NCI-H446 treated with DMSO at 0.1 percent for 48 hours (cell line): ENCODE measurements at places on chromosomes 4 and X.

DNA sequence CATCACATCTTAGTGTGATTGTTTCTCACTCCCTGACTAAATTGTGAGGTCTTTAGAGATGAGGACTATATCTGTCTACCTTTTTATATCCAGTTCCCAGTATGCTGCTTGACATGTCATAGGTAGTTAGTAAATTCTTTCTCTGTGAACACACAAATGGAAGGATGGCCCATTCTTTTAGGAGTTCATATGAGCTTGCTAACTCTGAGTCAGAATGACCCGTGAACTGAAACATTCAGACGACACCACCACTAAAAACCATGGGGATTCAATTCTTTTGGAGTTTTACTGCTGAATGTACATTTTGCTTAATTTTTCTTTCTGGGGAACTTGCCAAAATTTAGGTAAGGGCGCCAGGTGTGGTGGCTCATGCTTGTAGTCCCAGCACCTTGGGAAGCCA, 13.9 kb downstream of the OFD1 start:
- no peak for DNase-seq

DNA sequence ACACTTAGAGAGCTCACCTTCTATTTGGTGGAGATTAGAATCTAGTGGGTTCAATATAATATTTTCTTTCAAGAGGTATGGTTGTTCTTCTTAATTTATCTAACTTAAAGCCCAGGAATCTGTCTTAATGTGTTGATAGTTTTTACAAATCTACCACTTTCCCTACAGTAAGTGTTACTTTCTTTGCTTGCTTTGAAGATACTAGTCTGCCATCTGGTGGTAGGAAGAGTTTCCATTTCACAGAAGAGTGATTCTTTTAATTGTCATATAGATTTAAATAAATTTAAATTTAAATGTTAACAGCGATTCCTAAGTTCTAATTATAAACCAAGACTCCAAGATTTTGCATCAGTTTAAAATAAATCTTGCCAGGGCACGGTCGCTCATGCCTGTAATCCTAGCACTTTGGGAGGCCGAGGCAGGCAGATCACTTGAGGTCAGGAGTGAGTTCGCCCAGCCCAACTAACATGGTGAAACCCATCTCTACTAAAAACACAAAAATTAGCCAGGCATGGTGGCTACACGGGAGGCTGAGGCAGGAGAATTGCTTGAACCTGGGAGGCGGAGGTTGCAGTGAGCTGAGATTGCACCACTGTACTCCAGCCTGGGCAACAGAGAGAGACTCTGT, 43.5 kb downstream of the NUDT9 start:
- DNase-seq: peak; percentile 17

DNA sequence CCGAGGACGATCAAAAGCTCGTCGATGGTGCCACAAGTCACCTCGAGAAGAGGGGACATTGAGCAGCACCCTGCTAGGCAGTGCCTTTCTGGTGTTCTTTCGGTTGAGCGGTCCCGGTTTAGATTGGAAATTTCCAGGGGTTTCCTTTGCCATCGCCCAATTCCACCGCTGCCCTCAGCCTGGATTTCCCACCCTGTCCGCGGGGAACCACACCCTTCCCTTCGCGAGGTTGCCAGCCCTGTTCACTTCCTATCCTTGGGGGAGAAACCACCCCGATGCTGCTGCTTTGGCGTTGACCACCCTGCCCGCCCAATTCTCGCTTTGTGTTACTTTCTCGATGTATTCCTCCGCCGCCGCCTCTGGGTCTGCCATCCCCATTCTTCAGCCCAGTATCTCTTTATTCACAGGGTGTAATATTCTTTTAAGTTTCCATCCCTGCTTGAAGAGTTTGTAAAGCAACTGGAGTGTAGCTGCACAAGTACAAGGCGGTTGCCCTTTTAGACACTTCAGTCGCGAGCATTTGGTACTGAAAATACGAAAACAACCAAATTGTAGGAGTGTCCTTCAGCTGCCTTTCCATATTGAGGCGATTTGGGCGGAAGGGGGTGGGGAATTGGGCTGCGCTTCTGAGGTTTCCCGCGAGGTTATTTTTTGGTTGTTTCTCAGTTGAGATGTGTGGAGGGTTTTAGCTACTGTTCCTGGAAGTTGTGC, 1.1 kb downstream of the OGT start:
- DNase-seq: peak; percentile 22

GRCh38 chr4:137825505-137825904, 293.2 kb upstream of the PCDH18 start:
- DNase-seq: no peak

DNA sequence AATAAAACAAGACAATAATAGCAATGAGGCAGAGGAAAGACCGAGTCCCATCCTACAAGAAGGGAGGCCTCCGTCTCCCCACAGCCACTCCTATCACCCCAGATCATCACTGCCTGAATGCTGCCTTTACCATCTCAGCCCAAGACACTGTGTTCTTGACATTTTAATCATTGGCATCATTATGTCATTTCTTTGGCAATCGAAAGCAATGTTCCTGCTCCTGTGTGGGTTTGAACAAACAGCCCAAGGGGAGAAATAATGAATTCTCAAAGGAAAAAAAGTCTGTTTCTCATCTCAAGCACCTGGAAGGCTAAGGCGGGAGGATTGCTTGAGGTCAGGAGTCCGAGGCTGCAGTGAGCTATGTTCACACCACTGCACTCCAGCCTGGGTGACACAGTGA, 73.0 kb upstream of the ACSL1 start:
- no peak for DNase-seq
